Osteoblast (primary cell): ENCODE measurements at places on chromosomes 6 and 20. TPM values are rescaled to one million over a fixed set of nuclear protein-coding genes. Genes with fewer than 3 reads are reported as not detected.
A peak's percentile ranks its signal among the peaks of the same experiment; 100 is the strongest.

- H3K36me3 ChIP-seq, result no peaks in the 10 kb centered on the region
- H3K27ac ChIP-seq, result no peak overlapping the region
- H3K4me3 ChIP-seq, result no peak overlapping the region
- DNase-seq, result no peak
Observed at GRCh38 chr20:23242556-23243180, 107.9 kb upstream of the NXT1 start.

The ATP9A gene
- total RNA-seq, result 46.0 and 48.9 TPM in 2 replicates

DNA sequence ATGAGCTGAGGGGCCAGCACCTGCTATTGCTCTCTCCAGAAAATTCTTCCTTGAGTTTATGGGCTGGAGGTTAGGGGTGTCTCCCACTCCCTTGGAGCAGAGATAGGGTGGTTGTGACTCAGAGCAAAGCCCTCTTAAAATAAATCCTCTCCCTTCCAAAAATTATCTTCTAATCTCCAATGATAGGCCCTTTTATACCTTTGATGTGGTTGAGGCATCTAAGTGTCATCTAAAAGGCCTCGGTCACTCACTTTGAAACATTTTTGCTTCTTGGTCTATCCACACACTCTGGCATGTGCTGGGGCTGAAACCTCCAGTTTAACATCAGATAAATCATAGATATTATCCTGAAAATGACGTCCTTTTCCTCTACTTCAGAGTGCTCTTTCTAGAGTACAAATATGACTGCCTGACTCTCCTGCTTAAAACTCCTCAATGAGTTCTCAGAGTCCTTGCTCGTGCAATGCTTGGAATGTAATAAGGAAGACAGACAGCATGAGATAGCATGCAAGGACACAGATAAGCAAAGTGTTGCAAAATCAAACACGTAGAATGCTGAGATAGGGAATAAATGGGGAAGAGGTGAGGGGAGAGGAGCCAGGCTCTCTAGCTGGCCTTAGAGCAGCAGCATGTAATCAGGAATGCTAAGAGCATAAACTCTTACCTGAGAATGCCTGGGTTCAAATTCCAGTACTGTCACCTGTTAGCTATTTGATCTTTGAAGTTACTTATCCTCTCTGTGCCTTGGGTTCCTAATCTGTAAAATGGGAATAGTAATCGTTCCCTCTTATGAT, 374.1 kb upstream of the CITED2 start:
- DNase-seq, result peak; percentile 37
- H3K4me3 ChIP-seq, result no peak overlapping the region
- H3K4me1 ChIP-seq, result peaks cover 61% of the 10 kb centered on the region
- H3K27ac ChIP-seq, result peak overlapping the region; percentile 7
- no peaks in the 10 kb centered on the region for H3K36me3 ChIP-seq

- no peak overlapping the region for H3K27ac ChIP-seq
- no peaks in the 10 kb centered on the region for H3K27me3 ChIP-seq
Observed at GRCh38 chr6:37674161-37674560, 23.5 kb downstream of the MDGA1 start.

DNA sequence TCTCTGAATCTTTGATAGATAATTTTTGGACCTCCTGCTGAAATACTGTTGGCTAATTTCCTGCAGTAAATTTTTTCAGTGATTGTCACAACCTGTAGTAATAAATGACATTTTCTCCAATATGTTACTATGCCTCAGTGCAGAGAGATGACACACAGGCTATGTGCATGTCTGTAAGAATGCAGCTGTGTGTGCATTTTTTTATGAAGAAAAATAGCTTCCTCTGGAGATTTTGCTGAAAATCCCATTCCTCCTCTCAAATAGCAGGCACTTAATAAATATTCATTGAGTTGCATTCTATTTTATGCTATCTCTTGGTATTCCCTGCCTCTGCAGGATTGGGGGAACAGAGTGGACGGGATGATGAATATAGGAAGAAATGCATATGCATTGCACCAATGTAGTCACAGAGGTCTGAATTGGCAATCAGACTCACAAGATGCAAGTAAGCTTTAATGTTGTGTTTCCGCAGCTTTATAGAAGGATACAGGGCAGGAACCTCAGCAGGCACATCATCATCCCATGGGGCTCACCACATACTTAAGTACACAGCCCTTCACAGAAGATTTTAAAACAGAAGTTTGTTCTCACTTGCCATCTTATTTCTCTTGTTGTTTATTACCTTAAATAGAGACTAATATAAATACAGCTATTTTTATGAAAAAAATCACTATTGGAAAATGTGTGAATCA, 474.7 kb downstream of the EPM2A start:
- no peak for DNase-seq
- no peaks in the 10 kb centered on the region for H3K36me3 ChIP-seq
- H3K4me1 ChIP-seq, result no peaks in the 10 kb centered on the region
- H3K27ac ChIP-seq, result no peak overlapping the region

- no peaks in the 10 kb centered on the region for H3K4me1 ChIP-seq
- no peak for DNase-seq
- H3K36me3 ChIP-seq, result no peaks in the 10 kb centered on the region
- H3K27ac ChIP-seq, result no peak overlapping the region
Observed at GRCh38 chr6:69895396-69895795, 29.0 kb downstream of the COL19A1 start.

DNA sequence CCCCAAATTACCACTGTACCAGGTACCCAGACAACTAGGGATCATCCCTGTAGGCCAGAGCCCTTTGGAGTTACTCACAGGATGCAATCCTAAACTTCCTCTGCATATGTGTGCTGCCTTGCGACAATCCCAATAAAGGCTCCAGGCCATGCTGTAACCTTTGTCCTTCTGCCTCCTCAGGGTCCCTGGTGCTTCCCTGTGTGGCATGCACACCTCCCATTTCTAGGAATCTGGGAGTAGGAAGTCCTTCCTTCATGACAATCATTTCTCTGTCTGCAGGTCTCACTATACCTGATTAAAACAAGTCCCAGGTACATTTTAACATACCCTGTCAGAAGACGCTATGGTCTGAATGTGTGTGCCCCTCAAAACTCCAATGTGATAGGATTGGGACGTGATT, 37.0 kb upstream of the MCUR1 start:
- no peaks in the 10 kb centered on the region for H3K36me3 ChIP-seq
- peaks cover 17% of the 10 kb centered on the region for H3K27me3 ChIP-seq
- no peak for DNase-seq
- H3K4me1 ChIP-seq, result no peaks in the 10 kb centered on the region

DNA sequence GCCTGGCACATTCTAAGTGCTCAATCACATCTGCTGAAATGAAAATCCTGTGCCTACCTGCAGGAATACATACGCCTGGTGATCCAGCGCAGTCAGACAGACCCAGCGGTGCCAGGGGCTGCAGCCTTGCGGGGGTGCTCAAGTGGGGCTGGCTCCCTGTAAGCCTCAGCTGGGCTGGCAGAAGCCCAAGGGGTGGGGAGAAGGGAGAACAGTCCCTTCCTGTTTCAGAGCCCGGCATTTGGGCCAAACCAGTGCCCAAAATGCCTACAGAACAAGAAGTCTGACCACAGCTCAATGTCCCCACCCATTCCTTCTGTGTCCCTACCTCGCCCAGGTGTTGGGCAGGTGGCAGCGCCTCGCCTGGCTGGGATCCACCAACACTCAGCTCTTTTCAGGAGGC, 22.6 kb downstream of the KCNK15 start:
- no peak for DNase-seq
- no peaks in the 10 kb centered on the region for H3K36me3 ChIP-seq
- no peak overlapping the region for H3K27ac ChIP-seq
- H3K27me3 ChIP-seq, result peaks cover 36% of the 10 kb centered on the region
- H3K4me1 ChIP-seq, result no peaks in the 10 kb centered on the region

The HAO1 gene
- total RNA-seq, result not detected in 2 replicates

The VSX1 gene
- not detected in 2 replicates for total RNA-seq

GRCh38 chr20:48291896-48292295, 506.6 kb upstream of the SULF2 start:
- H3K4me3 ChIP-seq, result no peak overlapping the region
- H3K36me3 ChIP-seq, result no peaks in the 10 kb centered on the region
- peaks cover 19% of the 10 kb centered on the region for H3K27me3 ChIP-seq
- H3K4me1 ChIP-seq, result peaks cover 34% of the 10 kb centered on the region

DNA sequence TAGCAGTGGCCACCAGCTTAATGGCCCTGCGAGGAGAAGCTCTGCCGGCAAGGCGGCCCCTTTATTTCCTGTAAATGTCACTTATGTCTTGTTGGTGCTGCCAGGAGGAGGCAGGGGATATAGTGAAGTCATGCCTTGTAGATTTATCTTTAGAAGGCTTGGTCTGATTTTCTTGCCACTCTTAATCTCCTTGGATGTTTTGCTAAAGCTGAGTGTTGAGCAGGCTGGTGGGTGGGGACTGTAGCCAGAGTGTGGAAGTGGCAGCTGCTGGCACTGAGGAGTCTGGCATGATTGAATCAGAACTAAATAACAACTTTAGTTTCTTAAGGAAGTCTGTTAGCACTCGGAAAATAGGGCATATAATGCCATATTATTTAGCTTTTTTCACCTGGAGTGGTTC, 77.9 kb downstream of the PHF20 start:
- no peak for DNase-seq
- H3K4me1 ChIP-seq, result peaks cover 17% of the 10 kb centered on the region
- H3K36me3 ChIP-seq, result peaks cover 28% of the 10 kb centered on the region
- no peak overlapping the region for H3K4me3 ChIP-seq
- H3K27ac ChIP-seq, result peak overlapping the region; percentile 42
- no peaks in the 10 kb centered on the region for H3K27me3 ChIP-seq

DNA sequence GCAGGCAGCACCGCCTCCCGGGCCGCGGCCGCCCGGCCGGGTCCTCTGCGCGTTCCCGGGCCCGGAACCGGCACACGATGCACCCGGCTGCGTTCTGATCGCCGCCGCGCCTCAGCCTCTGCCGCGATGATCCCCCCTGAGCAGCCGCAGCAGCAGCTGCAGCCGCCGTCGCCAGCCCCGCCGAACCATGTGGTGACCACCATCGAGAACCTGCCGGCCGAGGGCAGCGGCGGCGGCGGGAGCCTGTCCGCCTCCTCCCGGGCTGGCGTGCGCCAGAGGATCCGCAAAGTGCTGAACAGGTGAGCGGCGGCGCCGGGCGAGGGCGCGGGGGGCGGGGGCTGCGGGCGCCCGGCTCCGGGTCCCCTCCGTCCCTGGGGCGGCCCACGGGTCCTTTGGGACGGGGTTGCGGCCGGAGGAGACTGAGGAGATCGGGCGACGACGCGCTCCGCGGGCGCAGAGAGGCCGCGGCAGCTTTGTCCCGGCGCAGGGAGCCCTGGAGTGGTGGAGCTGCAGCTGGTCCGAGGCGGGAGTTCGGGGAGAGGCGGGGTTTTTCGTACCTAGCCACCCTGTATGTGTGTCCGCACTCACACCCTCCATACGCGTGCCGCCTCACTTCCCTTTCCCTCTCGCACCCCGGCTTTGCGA, 659 bp downstream of the SLC35F1 start:
- no peaks in the 10 kb centered on the region for H3K36me3 ChIP-seq
- peak overlapping the region; percentile 59 for H3K4me3 ChIP-seq
- H3K27me3 ChIP-seq, result peaks cover 25% of the 10 kb centered on the region
- no peaks in the 10 kb centered on the region for H3K4me1 ChIP-seq

The SIRPB1 gene
- 0.72 and 1.2 TPM in 2 replicates for total RNA-seq

- no peak overlapping the region for H3K4me3 ChIP-seq
- no peaks in the 10 kb centered on the region for H3K36me3 ChIP-seq
- H3K4me1 ChIP-seq, result peaks cover 34% of the 10 kb centered on the region
- DNase-seq, result peak; percentile 92
- no peaks in the 10 kb centered on the region for H3K27me3 ChIP-seq
Observed at GRCh38 chr20:62358171-62359042, 8.7 kb downstream of the LAMA5 start.

DNA sequence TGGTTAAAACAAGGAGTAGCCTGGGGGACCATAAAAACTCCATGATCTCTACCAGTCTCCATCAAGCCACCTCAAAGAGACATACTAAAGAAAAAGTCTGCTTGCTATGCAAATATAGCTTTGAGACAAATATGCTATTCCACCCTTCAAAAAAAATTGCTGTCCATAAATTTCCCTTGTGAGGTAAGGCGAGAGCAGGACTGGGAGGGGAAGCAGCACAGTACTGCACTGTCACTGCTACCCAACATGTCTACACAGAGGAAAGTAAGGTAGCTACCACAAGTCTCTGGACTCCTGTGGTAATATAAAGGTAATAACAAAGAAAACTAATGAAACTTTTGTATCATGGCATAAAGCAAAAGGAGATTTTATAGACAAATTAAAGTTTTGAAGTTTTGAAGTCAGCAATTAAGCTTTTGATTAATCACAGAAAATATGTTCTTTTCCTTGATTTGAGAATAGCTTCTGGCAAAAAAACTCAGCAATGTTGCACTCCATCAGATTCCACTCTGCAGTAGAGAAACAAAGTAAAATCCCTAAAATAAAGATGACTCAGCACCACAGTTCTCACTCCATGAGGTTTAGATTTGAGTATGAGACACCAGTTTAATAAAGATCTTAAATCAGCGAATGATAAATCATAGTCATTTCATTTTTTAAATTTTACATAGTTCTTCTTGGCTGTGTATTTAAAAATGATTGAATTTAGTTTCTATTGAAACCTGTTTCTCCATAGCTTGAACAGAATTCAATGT, 602.4 kb downstream of the COL12A1 start:
- peaks cover 55% of the 10 kb centered on the region for H3K4me1 ChIP-seq
- DNase-seq, result peak; percentile 32
- no peaks in the 10 kb centered on the region for H3K27me3 ChIP-seq
- no peaks in the 10 kb centered on the region for H3K36me3 ChIP-seq
